NCI-H1105 (cell line): ENCODE measurements at places on chromosomes 7 and 10.

DNA sequence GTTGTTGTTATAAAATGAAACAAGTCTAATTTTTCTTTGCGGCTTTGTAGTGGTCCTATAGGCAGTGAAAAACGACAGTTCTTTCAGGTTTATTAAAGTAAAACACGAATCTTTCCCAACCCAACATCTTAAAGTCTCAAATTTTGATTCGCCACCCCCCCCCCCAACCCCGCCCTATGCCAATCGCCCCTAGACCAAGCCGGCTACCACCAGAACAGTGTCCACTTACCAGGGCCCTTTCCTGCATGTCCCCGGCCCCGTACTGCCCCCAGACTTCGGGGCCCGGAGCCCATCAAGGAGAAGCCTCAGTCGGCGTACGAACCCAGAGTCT lies 335 bp upstream of the CHCHD1 start:
- no peak for DNase-seq

DNA sequence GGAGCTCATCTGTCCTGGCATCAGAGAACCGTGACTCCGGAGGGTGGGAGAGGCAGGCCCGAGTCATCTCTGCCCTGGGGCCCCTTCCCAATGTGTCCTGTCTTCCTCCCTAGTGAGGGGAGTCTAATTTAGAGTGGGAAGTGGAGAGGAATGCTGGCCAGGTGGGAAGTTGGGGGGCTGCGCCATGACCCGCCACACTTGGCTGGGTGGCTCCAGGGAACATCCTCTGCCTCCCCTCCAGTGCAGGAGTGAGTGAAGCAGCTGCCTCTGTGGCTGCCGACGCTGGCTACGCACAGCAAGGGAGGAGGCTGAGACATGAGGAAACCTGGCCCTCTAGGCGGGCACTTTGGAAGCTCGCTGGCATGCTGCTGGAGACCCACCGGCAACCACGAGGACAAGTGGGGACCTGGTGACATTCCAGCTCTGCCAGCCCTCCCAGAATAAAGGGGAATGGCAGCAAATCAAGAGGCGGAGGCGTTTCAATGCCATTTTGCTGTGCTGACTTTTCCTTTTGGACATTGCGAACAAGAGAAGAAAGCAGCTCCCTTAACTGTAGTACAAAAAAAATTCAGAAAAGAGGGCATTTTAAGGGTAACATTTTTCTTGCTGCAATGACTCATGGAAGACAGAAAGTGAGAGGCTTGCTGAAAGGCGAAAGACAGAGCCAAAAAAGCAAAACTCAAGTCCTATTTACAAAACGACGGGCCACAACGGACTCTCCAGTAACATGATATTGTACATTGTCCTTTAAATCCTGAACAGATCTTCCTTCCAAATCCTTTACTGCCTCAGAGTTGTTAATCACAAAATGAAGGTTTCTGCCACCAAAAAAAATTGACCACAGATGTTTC lies 121.2 kb upstream of the PITRM1 start:
- no peak for DNase-seq

DNA sequence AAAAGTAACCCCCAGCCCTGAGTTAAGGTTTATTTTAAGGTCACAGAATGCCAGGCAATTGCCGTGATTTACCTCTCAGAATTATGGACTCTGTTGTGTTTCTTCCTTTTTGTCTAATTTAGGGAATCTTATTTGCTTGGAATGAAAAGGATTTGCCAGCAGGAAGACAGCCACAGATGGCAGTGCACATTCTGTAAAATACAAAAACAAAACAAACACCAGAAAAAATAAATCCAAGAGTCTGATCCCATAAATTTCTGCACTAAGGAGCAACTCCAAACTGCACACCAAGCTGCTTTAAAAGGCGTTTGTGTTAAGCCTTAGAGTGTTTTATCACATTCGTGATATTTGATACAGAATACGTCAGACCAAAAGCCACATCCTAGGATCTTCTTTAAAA lies 199.0 kb upstream of the C7orf33 start:
- DNase-seq, result no peak

GRCh38 chr7:134602881-134603451 lies 43.7 kb upstream of the BPGM start:
- no peak for DNase-seq

GRCh38 chr10:75428434-75429158 lies 2.8 kb upstream of the LRMDA start:
- no peak for DNase-seq

DNA sequence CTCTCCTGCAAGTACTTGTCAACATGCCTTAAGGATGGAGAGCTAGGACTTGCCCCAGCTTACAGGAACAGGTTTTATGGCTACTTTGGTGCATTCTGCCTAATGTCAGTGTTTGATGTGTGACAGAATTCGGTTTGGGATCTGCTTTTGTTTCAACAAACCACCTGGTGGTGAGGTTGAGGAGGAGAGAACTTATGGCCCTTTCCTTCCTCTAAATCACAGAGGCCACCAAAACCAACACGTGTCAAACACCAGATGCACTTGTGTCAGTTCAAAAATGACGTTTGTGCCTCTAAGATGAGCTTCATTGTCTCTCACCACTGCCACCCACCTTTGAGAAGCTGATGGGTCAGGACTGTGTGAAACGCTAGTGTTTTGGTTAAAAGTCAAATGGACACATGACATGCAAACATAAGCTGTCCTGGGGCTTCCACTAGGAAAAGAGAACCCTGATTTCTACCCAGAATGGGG lies 83.9 kb downstream of the OSBPL3 start:
- DNase-seq, result no peak

GRCh38 chr7:12865593-12865992 lies 178.2 kb downstream of the ARL4A start:
- no peak for DNase-seq

DNA sequence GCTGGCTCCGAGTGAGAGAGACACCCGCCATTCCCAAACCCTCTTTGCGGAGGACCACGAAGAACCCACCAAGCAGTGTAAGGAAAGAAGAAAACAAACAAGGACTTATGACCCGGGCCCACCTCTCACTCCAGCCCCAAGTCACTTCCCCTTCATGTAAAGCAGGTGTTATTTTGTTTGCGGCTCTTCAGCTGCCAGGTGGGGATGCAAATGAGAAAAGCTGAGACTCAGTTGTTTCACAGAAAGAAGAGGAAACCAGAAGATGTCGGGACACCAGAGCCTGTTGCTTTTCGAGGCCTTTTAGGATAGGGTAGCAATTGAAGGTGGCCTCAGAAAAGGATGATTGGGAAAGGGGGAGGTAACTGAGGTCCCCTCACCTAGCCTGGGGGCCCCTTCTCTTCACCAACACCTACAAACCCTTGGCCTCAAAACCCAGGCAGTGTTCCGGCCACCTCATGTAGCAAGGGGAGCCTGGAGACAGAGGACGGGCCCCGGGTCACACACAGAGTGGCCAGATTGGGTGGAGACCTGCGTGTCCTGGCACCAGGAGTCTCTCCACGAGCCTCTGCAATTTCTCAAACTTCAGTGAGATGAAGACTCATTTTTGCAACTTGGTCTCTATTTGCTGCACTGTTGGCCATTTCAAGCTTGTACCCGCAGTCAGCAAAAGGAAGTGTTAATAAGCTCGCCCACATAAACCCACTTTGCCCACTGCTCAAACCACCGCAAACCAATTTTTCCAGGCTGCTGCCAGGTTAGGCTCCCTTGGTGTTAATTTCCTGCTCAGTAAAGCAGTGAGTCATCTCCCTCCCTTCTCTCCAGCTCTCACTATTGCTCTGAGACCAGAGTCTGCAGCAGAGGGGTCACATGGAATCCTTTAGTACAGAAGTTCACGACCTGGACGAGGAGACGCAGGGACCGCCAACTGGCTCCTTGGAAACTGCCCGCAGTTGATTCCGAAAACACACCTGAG lies 45.5 kb downstream of the AOC1 start:
- no peak for DNase-seq

GRCh38 chr10:98664329-98665042 lies 217.8 kb upstream of the HPS1 start:
- no peak for DNase-seq

- no peak for DNase-seq
Measured at GRCh38 chr7:137937202-137937560, 64.7 kb downstream of the CREB3L2 start.

DNA sequence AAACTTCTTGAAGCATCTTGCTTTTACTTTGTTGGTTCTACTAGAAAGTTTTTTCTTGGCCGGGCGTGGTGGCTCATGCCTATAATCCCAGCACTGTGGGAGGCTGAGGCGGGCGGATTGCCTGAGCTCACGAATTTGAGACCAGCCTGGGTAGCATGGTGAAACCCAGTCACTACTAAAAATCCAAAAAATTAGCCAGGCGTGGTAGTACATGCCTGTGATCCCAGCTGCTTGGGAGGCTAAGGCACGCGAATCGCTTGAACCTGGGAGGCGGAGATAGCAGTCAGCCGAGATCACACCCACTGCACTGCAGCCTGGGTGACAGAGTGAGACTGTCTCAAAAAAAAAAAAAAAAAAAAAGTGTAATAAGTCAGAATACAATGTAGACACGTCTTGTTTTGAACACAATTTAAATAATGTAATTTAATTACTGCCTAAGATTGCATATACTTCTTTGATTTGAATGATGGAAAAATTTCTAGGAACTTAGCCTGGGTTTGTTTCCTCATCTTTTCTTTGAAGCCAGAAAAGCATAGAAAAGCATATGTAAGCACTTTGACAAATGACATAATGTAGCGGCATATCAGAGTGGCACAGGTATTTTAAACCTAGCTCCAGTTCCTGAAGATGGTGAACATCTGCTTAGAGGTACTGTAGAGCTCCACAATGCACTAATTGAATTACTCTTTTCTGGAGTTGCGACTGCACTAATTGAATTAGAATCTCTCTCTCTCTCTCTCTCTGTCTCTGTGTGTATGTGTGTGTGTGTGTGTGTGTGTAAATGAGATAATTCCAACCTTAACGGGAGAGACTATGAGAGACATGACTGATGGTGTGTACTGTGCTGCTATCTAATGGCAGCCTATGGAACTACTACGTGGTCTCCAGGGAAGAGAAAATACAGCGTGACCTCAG lies 87.8 kb downstream of the BTRC start:
- peak; percentile 52 for DNase-seq

- no peak for DNase-seq
Measured at GRCh38 chr7:133976140-133976539, 151.0 kb upstream of the LRGUK start.

GRCh38 chr7:126203185-126203584 lies 1049.6 kb downstream of the GRM8 start:
- DNase-seq, result no peak

GRCh38 chr10:89266721-89267453 lies 15.3 kb upstream of the LIPA start:
- DNase-seq, result no peak

DNA sequence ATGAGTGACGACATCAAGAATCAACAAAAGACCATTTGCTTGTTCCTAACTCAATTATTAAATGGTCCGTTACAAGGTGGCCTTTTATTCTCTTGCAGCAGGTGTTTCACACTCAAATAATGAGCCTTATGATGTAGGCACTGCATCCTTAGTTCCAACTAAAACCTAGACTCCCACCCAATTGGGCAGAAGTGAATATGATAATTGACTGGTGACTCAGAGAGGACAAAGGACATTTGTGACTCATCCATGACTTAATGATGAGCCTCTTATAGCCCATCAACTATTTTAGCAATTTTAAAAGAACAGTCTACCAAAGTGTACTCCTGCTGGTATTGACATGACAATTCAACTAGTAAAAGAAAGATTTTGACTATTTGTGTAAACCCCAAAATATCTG lies 1027.8 kb upstream of the PHF14 start:
- peak; percentile 76 for DNase-seq

GRCh38 chr7:16649196-16649595 lies 3.2 kb downstream of the BZW2 start:
- no peak for DNase-seq

DNA sequence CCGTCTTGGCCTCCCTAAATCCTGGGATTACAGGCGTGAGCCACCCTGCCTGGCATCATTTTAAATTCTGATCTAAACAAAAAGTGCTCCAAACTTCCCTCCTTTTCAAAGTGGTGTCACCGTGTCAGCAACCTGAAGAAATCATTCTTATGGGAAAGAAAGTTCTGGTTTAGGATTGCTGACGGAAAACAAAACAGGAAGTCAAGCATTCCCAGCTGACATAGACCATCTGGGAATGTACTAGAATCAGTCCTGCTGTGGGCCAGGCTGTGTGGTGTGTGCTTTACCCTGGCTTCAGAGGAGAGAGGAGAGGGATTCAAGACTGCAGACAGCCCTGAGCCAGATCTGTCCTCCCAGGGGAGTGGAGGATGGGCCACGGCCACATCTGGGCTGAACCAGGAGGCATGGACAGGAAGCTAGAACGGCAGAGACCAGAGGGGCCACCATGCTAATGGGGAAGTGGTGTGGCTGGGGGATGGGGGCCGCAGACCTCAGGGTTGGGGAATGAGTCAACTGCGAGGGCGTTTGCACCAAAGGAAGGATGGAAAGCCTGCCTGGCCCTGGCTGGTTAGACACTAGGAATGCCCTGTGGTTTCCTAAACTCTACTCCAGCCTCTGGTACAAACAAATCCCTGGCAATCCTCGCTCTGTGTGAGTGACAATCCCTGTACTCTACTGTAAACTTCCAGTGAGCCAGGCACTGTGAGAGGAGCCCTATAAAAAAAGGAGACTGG lies 16.7 kb upstream of the CLIP2 start:
- DNase-seq, result no peak

GRCh38 chr10:86218160-86218559 lies 148.4 kb downstream of the GRID1 start:
- no peak for DNase-seq

GRCh38 chr10:637771-638195 lies 51.7 kb downstream of the DIP2C start:
- no peak for DNase-seq
